ENCODE measurements at places on chromosomes 5 and 9.

DNA sequence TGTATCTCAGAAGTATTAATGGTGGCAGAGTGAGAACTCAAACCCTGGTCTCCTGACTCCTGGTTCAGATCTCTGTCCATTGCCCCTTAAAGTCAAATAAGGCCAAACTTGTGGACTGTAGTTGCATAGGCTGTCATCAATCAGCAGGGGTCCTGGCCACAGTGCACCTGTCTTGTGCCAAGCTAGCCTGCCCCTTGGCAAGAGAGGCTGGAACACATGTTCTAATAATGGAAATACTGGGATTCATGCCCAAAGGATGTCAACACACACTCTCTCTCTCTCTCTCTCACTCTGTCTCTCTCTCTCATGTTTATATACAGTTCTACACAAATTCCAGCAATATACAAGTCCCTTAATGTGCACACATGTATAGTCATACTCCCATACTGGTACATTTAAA is 44.3 kb downstream of the GLRA1 start:
- DNase-seq = no peak

DNA sequence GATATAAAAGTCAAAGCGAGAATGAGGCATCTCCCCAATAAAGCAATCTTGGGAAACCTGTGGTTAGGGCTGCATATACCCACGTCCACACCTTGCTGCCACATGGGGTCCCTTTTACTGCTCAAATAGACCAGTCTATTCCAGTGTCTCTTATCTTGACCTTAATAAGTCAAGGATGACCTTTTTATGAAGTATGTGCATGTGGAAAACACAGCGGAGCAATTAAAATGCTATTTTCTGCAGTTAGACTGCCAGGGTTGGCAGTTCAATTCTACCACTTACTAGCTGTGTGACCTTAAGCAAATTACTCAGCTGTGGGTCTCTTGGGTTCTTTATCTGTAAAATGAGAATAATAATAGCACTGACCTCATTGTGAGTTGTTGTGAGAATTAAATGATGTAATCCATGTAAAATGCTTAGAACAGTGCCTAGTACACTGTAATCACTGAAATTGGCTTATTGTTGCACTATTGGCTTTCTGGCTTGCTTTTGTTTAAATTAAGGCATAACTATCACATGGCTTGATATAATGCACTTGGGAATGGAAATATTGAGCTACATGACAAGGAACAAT is 67.8 kb upstream of the HSPB3 start:
- DNase-seq = no peak

- DNase-seq = no peak
These were observed 15.5 kb upstream of the LRRTM2 start for GRCh38 chr5:138890644-138891043.

- DNase-seq = no peak
These were observed 57.6 kb downstream of the ZNF618 start for GRCh38 chr9:113933671-113934070.

GRCh38 chr9:21684231-21684630 is 118.2 kb upstream of the MTAP start:
- no peak for DNase-seq

DNA sequence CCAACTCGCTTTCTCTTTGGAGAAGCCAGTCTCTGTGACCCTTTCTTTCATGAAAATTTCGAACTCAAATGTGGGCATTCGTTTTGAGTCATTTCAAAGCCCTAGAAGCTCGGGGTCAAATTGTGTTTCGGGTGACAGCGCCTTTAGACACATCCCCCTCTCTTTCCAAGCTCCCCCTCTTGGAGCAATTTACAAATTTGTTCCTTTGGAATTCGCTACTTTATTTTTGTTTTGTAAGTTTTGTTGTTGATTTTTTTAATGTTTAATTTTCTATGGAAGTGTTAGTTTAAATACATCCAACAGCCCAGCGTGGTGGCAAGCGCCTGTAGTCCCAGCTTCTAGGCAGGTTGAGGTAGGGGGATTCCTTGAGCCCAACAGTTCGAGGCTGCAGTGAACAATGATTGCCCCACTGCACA is 4.6 kb upstream of the BARX1 start:
- no peak for DNase-seq

GRCh38 chr5:26894719-26895263 is 143.6 kb downstream of the CDH9 start:
- DNase-seq = no peak

- no peak for DNase-seq
These were observed 1013.9 kb downstream of the EFNA5 start for GRCh38 chr5:106656821-106657220.

GRCh38 chr9:126454215-126454614 is 127.6 kb downstream of the MVB12B start:
- no peak for DNase-seq

DNA sequence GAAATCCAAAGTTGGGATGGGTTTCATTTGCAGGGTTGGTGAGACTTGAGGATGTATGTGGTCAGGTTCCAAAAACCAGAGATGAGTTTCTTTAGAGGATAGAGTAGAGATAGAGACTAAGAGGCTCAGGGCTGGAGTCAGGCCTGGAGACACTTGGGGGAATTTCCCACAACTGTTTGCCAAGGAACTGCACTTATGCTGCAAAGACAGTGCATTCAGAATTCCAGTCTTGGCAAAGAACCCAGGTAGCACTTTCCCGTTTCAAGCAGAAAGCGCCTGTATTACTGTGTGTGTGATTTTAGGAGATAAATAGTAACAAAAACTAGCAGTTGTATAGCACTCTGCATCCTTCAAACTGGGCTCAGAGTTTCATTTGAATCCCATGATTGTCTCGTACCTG is 55.4 kb downstream of the SNCAIP start:
- no peak for DNase-seq

DNA sequence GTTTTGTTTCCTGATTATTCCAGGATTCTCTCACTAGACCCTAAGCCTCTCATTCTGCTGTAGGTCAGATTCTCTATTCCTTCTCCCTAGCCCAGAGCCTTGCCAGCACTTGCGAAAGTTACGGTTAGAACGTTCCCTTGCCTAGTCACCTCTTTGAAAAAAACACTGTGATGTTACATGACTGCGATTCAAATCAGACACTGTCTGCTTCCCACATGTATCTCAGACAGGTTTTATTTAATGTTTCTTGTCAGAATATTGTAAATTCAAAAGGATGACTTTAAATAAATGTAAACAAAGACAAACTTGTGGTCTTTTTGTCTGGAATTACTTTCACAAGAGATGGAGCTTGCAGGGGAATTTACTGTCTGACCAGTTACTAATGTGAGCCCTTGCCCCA is 116.5 kb upstream of the OTULINL start:
- DNase-seq = no peak

GRCh38 chr5:10831419-10831818 is 70.4 kb upstream of the DAP start:
- no peak for DNase-seq

- no peak for DNase-seq
These were observed 233.1 kb downstream of the RFK start for GRCh38 chr9:76161106-76161505.

DNA sequence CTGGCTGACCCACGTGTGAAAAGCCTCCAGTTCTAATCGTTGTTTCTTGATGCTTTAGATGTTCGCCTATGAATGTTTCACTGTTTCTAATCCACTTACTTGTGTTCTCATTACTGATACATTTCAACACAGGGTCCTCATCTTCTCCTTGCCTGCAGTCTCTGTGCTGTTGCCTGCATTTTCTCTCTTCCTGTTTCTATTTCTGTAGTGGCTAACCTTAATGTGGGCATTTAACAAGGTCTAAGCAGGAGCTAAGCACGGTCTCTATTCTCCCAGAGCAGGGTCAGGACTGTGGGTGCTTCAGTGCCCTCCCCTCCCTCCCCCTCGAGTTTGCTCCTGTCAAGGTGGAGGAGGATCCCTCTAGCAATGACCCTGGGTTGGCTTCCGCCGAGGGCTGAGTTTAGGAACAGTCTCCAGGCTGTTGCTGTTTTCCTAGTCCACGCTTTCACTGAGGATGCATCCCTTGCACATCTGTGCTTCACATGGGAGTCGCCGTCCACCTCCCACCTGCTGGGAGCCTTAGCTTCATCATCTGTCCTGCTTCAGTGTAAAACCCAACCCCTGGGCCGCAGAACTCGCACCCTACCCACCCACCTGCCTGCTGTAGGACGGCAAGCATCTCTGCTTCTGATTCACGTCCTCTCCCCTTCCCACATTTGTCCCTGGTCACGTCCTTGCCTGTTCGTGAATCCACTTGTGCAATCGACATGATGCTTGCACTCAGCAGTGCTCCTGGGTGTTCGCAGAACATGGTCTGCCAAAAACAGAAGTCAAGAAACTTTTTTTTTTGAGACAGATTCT is 2.4 kb upstream of the EXOC3 start:
- DNase-seq = no peak

GRCh38 chr9:112076814-112077213 is 98.3 kb downstream of the SUSD1 start:
- no peak for DNase-seq

- no peak for DNase-seq
These were observed 338.7 kb upstream of the IRX4 start for GRCh38 chr5:2221450-2221849.

- DNase-seq = no peak
These were observed 4.1 kb downstream of the PAX5 start for GRCh38 chr9:37029776-37030610.

GRCh38 chr5:66072031-66072430 is 72.1 kb upstream of the SREK1 start:
- DNase-seq = no peak

All from NCI-H187 treated with DMSO at 0.1 percent for 48 hours (cell line).